ENCODE measurements at places on chromosomes 12 and 14.

GRCh38 chr14:95547626-95548327 is 12.9 kb downstream of the GLRX5 start:
- DNase-seq = peak; percentile 27

DNA sequence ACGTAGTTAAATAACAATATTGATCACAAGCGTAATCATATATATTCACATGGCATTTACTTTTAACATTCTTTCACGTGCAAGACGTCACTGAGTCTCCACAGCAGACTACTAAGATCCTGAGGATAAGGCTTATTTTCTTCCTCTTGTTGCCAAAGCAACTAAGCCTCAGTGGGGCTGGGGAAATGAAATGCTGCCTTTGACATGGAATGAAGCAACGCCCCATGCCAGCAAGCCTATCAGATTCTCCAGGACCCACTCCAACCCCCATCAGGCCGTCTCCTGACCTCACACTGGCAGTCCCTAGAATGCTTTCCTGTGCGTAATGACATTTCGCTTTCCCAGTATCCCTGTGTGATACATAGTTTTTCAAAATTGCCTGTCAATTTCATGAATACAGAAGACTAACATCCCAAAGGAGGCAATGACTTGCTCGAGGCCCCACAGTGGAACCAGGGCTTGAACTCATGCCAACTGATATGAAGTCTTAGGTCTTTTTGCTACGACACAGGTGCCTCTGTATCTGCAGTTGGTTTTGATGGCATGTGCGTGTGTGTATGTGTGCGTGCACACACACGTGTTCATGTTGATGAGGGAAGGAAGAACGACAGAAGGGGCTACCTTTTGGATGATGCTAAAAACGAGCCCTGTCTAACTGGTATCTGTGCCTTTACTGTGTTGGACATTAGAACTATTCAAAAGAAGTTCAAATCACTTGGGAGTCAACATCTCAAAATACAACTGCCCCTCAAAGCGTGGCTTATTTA is 239.1 kb downstream of the VRK1 start:
- DNase-seq = no peak

- DNase-seq = peak; percentile 77
These were observed 818 bp upstream of the SUOX start for GRCh38 chr12:55996201-55996714.

GRCh38 chr14:83289896-83290295 is 1756.2 kb upstream of the SEL1L start:
- DNase-seq = no peak

DNA sequence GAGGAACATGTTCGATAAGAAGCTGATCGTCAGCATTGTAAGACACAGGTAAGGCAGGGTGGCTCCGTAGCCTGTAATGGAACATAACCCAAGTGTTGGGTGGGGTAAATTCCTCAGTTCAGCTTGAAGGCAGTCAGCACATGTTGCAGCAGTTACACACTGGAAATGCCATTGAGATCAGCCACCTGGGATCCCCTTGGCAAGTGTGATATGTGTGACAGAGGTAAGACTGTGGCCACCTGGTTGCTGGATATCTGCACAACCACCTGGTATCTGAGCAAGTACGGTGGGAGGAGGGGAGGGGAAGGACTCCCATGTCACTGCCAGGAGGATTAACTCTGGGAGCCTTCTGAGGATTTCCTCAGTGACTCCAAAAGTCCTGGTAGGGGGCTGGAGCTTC is 158.0 kb upstream of the CAND1 start:
- DNase-seq = no peak

- no peak for DNase-seq
These were observed 79.3 kb downstream of the TESC start for GRCh38 chr12:117019866-117020265.

DNA sequence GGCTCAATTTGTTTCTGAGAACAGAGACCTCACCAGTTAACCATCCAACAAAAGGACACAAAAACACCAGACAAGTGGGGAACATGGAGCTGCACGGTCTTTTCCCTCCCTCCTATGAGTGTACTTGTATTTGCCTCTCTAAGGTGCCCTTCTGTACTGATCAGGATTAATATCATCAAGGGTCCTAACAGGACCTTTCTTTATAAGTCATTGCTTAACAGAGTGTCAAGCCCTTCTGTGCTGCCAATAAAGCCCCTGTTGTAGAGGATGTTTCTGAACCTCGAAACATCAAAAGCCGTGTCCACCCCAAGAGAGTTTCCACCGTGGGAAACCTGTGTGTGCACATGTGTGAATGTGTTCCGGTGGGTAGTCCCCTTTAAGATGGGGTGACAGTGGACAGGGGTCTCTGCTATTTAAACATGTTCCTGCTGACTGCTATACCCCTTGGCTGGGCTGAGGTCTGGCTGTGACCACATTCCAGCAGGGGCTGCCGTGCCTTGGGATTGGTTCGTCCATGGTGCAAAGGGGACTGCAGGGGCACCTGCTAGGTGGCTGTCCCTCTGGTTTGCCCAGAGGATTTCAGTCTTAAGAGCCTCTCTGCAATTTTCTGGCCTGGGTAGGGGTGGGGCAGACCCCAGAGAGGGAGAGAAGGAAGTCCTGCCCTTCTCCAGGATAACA is 6.0 kb downstream of the ESRRB start:
- no peak for DNase-seq

DNA sequence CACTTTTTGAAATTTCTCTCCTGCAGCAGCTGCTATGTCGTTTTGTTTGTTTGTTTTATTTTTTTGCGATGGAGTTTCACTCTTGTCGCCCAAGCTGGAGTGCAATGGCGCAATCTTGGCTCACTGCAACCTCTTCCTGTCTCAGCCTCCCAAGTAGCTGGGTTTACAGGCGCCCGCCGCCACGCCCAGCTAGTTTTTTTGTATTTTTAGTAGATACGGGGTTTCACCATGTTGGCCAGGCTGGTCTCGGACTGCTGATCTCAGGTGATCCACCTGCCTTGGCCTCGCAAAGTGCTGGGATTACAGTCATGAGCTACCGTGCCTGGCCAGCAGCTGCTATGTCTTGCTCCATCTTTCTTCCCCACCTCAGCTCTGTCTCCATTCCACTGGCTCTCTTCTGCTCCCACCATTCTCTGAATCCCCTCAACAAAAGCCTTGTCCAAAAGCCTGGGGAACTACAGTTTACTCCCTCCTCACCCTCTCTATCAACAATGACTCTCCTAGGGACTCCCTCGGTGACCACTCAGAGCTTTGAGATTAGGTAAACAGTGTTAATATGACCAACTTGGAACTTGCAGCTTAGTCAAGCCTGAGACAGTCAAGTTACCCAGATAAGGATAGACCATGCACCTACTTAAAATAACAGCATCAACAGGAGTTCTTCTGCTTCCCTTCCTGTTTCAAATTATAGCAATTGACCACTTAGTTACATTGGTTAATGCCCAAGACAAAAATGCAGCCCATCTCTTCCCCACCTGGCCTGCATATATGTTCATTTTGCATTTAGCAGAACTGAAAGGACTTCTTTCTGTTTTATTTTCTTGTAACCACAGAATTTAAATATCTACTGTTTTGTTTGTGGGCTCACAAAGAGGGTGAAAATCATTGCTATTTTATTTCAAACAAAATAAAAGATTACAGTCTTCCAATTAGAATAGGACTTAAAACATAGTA is 189.0 kb upstream of the AMIGO2 start:
- no peak for DNase-seq

- DNase-seq = no peak
These were observed 18.0 kb downstream of the RAP1B start for GRCh38 chr12:68628698-68629097.

GRCh38 chr14:72945356-72946027 is 19.2 kb downstream of the DCAF4 start:
- DNase-seq = no peak

DNA sequence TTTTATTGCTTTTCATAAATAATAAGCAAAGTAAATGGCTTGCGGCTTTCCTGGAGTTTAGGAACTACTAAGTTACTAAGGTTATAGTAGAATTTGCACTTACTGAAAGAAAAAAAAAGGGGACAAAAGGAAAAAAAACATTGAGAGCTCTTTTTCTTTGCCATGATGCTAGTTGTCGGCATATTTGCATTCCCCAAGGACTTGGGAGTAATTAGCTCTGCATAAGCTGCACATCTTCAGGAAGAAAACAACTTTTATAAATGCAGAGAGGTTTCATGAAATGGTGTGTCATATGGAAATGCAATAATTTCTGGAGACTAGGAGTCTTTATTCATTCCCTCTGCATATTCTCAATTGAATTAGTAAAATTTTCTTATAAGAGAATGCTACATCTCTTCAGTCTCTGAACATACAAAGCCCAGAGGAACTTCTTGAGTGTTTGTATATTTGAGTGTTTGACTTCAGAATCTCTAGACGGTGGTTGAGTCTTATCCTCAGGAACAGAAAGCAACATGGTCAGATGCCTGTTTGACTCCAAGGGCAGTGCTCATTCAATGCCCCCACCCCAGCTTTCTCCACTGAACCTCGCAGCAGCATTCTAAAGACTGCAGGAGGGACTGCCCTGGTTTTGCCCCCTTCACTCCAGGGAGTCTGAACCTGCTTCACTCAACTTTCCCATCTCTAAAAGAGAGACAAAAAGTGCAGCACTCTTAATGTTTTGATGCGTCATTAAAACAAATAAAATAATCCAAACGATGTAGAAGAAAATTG is 158.9 kb upstream of the EEA1 start:
- DNase-seq = no peak

DNA sequence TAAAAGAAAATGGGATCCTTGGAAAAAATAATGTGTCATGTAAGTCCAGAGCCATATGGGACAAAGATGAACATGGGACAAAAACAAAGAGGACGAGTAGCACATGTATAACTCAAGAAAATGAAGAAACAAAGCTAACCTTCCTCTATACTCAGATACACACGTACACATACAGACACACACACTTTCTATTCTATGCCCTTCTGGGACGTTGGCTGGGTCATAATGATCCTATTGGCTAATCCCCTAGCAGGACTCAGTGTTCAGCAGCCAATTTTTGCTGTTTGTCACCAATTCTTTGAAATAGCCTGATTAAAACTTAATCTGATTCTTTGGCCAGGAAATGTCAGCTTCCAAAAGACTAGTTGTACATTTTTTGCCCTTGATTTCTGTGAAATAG is 189.4 kb upstream of the FOXG1 start:
- no peak for DNase-seq

- no peak for DNase-seq
These were observed 72.0 kb downstream of the FOS start for GRCh38 chr14:75350505-75351060.

DNA sequence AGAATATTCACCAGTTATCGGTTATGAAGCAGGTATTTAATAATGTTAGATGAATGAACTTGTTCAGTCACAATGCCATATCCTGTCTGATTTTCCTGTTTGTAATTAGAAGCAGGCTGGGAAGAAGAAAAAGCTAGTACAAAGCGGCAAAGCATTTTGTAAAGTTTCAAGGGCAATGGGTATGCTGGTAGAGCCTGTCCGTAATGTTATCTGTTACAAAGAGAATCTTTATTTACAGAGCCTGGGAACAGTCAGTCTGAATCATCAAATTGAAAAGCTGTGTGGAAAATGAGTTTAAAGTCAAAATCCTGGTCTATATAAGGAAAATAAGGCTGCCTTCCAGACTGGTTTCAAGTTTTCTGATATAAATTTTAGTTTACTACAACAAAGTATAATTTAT is 40.5 kb downstream of the PARP11 start:
- no peak for DNase-seq

GRCh38 chr14:95494456-95494855 is 22.0 kb downstream of the SYNE3 start:
- DNase-seq = no peak

GRCh38 chr12:10749700-10750384 is 26.7 kb upstream of the YBX3 start:
- peak; percentile 93 for DNase-seq

- DNase-seq = no peak
These were observed 269.7 kb downstream of the TTC6 start for GRCh38 chr14:37864861-37865718.

DNA sequence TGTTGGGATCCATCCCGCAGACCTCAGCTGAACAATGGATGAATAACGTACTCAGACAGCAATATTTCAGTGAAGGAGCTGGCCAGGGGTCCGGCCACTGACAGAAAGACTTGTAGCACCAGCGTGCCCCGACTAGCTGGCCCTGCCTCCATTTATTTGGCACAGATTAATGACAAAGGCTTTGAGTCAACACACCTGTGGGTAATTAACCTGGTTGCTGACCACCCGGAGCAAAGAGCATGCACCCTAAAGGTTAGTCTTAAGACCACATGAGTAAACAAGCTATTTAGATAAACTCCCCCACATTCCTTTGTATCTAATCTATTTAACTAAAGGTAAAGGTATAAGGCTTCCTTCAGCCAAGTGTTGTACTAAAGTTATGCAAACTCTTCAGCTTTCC is 868.6 kb downstream of the LRFN5 start:
- no peak for DNase-seq

GRCh38 chr14:102557434-102558226 is 34.8 kb upstream of the RCOR1 start:
- DNase-seq = no peak

- DNase-seq = no peak
These were observed 111.1 kb upstream of the CCDC175 start for GRCh38 chr14:59687663-59688062.

DNA sequence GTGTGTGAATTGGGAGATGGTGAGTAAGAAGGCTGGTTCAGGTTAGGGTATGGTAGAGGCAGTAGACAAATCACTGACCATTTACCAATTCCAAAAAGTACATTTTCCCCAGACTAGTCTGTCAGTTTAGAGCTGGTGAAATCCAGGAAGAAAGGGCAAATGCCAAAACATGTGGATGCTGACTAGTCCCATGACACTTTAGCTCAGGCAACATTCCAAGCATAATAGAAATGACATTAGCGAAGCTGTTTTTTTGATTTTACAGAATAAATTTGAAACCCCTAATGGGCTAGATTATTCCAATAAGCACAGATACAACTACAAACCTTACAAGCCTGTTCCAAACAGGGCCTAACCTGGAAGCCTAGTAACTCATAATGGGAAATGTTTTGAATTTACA is 884.2 kb downstream of the FLRT2 start:
- no peak for DNase-seq

GRCh38 chr12:115245020-115245419 is 561.0 kb upstream of the TBX3 start:
- DNase-seq = no peak

DNA sequence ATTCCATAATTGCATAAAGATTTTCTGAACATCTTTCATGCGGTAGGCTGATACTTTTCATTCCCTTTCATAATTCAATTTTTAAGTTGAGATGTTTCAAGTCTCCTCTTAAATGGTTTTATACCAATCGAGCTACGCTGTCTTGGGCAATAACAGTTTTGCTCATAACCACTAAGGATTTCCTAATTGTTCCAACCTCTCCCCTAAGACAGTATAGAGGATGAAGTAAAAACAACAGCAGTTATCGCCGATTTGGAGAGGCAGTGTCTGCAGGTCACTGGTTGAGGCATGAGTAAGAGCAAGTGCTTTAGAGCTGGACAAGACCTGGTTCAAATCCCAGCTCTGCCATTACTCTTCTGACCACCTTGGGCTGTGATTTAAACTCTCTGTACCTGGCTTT is 6.9 kb upstream of the MED13L start:
- no peak for DNase-seq

Data from LoVo (cell line).